ENCODE measurements at places on chromosomes 1 and 21.

DNA sequence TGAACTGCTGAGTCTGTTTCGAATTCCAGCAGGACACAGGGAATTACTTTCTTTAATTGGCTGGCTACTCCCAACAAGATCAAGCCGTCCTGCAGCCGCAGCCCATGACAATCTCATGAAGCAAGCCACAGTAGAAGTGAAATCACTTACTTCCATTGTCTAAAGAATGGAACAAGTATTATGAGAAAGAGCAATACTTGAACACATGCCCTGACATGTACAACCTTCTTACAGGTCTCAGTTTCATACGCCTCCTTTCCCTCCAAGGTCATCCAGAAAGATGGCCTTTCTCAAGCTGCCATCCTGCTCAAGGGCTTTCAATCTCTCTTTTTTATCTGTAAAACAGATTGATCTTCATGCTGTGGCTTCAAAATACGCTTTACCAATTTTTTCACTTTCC, 85.1 kb downstream of the PCSK9 start:
- ATAC-seq: no peak

DNA sequence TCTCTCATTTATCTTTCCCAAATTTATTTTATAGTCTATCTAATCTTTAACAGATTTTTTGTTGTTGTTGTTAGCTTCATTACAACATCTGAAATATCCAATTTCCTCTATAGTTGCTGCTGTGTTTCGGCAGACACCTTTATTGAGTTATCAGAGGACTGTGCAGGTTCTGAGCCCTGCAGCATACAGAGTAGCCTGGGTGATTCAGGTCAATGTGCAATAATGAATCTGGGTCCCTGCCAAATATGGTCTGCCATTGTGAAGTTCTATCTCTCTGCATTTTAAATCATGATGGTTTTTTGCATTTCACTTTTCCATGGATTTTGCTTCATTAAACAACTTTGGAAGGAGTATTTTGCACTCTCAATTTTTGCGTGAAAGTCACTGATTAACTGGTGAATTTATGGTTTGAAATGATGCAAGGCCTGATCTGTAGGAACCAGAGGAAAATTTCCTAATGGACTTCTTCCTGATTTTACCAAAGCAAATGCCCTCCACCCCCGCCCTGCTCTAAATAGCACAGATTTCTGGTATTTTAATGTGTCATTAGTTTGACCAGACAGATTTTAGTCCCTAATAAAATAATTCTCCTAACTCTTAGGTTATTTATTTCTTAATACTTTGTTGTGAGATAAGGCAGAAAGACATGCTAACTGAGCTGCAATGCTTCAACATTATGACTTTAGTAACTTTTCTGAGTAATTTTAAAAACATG, 402.3 kb downstream of the PTBP2 start:
- no peak for ATAC-seq

- no peak for ATAC-seq
Measured at GRCh38 chr1:204376465-204376864, 16.7 kb upstream of the PLEKHA6 start.

DNA sequence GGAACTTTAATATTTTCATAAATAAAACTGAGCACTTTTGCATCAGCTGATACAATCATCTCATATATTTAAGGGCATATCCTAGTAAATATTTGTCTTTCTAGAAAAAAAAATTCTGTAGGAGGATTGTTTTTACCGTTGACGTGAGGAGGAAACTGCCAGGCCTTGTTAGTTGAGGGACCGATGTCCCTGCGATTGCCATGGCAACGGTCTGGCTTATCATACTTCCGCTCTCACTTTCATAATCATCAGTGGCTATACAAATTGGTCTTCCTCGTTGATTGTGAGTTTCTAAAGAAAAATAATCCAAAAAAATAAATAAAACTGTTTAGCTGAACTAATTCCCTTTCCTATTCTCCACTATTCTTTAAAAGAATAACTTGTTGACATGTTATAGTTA, 69.3 kb upstream of the ANGPTL3 start:
- ATAC-seq: no peak

DNA sequence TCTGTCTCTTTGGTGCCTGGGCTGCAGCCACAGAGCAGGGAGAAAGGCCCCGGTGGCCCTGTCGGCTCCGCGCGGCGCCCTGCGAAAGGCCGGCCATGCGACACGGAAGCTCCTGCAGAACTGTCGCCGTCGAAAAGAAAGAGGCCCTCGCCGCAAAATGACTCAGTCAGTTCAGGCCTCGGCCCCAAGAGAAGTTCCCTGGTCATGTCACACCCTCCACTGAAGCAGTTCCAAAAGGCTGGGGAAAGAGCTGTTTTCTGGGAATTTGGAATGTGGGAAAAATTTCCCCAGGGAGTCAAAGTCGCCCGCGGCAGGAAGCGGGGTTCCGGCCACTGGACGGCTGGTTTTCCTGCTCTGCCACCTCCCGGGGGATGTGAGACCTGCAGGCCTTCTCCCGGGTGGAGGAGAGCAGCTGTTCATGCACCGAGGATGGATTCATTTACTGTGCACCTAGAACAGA, 115.8 kb upstream of the ZNF678 start:
- peak; percentile 32 for ATAC-seq

GRCh38 chr1:244920911-244921761, 56.8 kb upstream of the HNRNPU start:
- no peak for ATAC-seq

- ATAC-seq: no peak
Measured at GRCh38 chr1:14352897-14353296, 245.6 kb upstream of the KAZN start.

GRCh38 chr1:159196543-159196942, 8.1 kb upstream of the ACKR1 start:
- ATAC-seq: peak; percentile 45

DNA sequence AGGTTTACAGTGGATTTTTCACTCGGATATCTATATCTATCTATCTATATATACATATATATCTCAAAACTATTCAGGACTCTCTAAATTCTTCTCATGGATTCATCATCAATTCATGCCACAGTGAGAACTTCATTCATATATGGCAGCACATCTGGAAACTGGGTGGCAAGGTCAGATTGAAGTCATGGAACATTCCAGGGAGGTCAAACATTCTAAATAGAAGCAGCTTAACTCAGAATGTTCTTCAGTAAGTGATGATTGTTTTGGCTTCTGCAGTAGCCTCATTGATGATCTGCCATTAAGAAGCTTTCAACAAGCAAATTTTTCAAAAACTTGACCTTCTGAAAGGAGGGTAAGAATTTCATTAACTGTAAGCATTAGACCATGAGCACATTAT, 46.9 kb upstream of the ADAMTS1 start:
- ATAC-seq: no peak

DNA sequence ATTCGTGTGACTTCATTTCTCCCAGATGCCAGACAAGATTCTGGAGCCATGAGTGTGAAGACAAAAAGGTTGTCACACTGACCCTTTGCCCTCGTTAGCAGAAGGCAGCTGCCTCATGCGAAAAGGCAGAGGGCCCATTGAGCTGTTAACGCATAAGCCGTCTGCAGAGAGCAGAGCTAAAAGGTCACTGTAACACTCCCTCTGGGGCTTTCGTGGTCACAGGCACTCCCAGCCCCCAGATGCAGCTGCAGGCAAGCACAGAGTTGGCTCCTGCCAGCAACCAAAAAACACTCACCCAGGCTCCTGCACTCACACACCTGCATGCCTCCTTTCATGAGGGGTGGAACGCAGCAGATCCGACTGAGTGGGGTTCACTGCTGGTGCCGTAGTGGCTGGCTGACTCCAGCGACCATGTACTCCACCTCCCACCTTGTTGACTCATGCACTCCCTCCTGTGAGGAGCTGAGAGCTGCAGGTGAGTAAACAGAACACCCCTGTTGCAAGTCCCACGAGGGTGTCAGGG, 287.5 kb downstream of the SMYD3 start:
- peak; percentile 76 for ATAC-seq

DNA sequence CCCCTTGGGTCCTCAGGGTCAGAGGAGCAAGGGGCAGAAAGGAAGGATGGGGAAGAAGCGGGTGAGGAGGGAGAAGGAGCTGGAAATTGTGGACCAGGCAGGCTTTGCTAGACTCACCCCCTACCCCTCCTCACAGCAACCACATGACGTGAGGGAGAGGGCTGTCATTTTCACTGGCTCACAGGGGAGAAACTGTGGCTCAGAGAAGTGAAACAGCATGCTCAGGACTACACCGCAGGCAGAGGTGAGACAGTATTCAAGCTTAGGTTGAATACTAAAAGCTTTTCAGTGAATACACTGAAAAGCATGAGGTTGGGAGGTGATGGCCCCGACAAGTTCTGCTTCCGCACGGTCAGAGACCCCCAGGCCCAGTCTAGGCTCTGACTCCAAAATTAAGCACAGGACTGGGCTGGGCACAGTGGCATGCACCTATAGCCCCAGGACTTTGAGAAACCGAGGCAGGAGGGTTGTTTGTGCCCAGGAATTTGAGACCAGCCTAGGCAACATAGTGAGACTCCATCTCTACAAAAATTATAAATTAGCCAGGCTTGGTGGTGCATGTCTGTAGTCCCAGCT, 1.2 kb upstream of the CLEC20A start:
- ATAC-seq: peak; percentile 26

DNA sequence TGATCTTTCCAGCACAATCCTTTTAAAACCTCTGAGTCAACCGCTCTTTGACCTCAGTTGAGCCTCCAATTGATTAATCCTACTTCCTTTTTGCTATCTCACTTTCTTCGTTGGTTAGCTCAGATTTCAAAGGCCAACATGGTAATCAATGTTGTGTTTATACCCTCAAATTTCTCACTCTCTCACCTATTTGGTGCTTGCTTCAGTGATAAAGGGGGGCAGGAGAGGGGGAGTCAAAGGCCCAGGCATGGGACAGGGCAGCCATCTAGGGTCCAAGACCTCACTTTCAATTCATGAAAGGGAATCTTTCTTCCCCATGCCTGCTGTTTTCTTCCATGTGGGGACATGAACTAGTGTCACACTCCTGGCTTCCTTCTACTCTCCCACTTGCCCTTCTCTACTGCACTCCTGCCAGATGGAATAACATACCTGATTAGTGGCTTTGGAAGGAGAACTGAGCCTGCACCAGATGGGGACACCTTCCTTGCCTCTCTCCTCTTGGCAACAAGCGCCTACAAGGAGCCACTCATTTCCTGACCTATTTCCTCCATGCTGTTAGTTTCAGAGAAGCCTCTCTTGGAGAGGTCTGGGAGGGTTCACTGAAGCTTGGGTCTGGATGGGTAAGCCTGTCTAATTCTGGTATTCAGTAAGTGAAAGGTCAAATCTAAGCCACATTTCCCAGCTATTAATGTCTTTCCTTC, 73.3 kb upstream of the ARHGAP29 start:
- no peak for ATAC-seq

GRCh38 chr1:61782771-61783170, 40.5 kb downstream of the PATJ start:
- no peak for ATAC-seq

- no peak for ATAC-seq
Measured at GRCh38 chr1:214588963-214589597, 13.9 kb upstream of the CENPF start.

- no peak for ATAC-seq
Measured at GRCh38 chr21:42555756-42556438, 42.2 kb downstream of the SLC37A1 start.

GRCh38 chr1:35807614-35808449, at the start of gene AGO4:
Gene AGO4 (plus strand): TSS chr1:35808016. CDS start chr1:35808417, 401 bp downstream.
- ATAC-seq: peak; percentile 76

- no peak for ATAC-seq
Measured at GRCh38 chr1:67791261-67791660, 42.0 kb downstream of the GNG12 start.

GRCh38 chr1:17212487-17213121, 7.7 kb downstream of the PADI1 start:
- ATAC-seq: peak; percentile 82

DNA sequence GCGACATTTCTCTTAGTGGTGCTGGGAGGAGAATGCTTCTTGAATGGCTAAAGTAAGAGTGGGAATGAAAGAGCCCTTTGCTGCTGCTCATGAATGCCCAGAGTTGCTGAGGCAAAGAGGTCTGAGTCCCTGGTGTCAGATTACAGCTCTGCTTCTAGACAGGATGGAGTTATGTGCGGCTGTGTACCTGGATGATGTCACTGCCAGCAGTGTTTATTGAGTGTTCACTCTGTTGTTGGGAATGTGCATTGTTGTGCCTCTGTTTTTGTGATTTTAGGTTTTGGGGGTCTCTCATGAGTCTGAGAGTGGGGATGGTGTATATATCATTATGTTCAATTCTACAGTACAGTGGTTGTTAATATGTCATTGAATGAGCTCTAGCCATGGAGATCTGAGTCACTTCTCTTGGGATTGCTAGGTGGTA, 2.7 kb downstream of the CDC14A start:
- ATAC-seq: no peak

DNA sequence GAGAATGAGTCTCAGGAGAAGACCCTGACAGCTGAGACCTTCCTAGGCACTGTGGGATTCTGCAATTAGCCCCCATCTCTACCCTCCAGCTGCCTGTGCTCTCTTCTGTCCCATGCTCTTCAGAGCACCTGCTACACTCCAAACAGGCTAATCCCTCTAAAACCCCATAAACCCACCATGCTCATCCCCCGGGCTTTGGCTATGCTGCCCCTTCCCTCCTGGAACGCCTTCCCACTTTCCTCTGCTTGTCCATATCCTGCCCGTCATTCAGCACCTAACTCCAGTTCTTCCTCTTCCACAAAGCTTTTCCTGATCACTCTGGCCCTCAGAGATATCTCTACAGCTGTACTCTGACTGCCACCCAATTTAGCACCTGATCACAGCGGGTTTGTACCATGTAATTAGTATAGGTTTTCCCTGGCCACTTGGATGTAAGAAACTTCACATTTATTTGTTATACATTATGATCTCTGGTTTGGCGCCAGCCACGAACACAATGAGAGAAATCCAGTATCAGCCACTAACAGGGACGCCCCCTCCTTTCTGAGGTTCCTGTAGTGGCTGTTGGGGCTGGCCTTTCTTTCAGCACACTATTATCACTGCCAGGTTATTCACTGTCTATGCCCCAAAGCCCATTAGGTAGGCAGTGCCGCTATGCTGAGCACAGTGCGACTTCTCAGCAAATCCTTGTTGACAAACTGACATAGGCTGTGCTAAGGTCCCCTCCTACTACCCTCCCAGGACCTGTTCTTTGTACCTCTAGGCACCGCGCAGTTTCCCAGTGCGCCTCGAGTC, 45.1 kb downstream of the CDC7 start:
- no peak for ATAC-seq

DNA sequence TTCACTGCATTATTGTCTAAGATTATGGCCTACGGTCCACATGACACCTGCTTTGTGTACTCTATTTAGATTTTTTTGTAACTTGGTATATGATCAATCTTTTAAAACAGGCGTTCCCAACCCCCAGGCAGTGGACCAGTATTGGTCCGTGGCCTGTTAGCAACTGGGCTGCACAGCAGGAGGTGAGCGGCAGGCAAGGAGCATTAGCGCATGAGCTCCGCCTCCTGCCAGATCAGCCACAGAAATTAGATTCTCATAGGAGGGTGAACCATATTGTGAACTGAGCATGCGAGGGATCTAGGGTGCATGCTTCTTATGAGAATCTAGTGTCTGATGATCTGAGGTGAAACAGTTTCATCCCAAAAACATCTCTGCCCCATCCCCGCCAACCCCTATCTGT, 228.4 kb upstream of the NR5A2 start:
- no peak for ATAC-seq

- no peak for ATAC-seq
Measured at GRCh38 chr21:37511848-37512247, 145.3 kb downstream of the DYRK1A start.

- peak; percentile 53 for ATAC-seq
Measured at GRCh38 chr1:30919025-30919881, 10.7 kb upstream of the SDC3 start.

All from motor neuron (in vitro differentiated cells).